ENCODE measurements at places on chromosomes 7 and 10. TPM values are rescaled to one million over a fixed set of nuclear protein-coding genes. Genes with fewer than 3 reads are reported as not detected.

The TFPI2 gene
- total RNA-seq: 0.74 TPM

The EPO gene
- not detected for total RNA-seq

The NME8 gene
- total RNA-seq: not detected

The METTL27 gene
- total RNA-seq: not detected

The ADIRF gene
- 374 TPM for total RNA-seq

The AKR1C1 gene
- 73.7 TPM for total RNA-seq

DNA sequence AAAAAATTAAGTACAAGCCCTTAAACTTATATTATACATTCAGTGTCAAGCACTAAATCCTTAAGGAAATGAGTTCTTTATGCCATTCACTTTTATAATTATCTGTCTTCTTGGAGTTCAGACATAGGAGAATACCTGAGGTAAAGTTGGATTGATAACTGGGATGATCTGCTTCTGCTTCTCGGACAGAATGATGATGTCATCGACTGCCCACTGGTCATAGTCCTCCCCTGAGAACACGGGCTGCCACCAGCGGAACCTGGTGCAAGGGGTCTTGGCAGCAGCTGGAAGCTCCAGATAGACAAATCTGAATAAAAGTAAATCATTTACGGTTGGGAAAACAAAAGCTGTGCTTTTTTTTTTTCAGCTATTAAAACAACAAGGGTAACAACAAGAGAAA, 148.2 kb upstream of the SLC26A5 start:
- DNase-seq: no peak

DNA sequence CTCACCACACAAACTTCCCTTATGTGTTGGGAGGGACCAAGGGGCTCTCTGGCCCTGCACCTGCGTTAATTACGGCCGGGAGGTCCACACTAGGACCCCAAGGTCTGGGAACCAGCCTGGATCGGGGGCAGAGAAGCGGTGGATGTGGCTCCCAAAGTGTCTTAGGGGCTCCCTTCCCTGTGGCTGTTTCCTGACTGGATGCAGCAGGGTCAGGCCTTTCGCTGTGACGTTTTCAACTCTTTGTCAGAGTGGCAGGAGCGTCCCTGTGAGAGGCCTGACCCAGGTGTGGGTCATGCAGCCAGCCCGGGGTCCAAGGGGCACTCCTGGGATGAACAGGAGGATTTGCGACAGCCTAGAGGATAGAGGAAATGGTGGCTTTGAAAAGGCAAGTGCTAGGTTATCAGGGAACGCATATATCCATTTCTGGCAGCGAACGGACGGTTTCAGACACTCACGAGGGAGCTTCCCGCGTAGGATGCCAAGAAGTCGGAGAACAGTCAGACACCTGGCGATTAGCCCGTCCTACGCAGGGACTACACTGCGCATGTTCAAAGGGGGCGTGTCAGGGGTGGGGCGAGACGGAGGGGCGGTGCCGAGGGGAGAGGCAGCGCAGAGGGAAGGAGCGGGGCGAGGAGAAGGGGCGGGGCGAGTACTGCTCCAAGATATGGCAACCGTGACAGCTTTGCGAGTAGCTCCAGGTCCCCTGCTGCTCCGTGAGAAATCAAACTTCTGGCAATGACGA, 46.2 kb upstream of the ZNF716 start:
- DNase-seq: peak; percentile 77

GRCh38 chr10:44417761-44418160, 32.9 kb upstream of the CXCL12 start:
- DNase-seq: peak; percentile 85

- DNase-seq: no peak
Observed at GRCh38 chr10:132574783-132575319, 37.3 kb downstream of the INPP5A start.

DNA sequence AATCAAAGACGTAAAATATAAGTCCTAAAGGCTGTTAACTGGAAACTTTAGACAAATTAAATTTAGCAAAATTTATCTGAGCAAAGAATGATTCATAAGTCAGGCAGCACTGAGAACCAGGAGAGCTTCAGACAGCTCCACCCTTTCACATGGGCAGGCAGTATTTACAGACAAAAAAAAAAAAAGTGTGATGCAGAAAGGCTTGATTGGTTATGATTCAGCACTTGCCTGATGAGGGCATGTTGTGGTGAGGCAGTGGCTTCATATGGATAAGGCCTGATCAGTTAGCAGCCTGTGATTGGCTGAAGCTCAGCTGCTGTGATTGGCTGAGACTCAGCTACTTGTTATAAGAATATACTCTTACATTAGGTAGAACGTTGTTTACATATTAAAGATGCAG, 495.4 kb upstream of the POM121L12 start:
- DNase-seq: no peak

DNA sequence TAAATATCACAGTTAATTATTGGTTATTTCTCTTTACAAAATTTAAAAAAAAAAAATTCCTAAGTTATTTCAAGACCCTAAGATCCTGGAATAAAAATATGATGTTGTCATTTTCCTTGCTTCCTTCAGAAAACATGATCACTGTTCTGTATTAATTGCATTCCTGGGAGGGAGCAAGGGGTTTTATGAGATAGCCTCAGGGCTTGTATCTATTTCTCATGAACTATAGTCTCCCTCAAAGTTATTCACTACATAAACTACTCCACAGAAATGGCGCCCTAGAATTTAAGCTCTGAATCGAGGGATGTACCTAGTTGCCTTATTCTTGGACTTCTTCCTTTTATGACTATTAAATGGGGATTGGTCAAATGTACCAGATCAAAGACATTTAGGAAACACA, 170.3 kb downstream of the CHRM2 start:
- DNase-seq: no peak

GRCh38 chr10:122328676-122329075, 45.8 kb upstream of the PLEKHA1 start:
- DNase-seq: no peak

GRCh38 chr7:24741679-24742505, 15.4 kb downstream of the GSDME start:
- no peak for DNase-seq

GRCh38 chr7:120991161-120991560, 2.6 kb downstream of the CPED1 start:
- no peak for DNase-seq

DNA sequence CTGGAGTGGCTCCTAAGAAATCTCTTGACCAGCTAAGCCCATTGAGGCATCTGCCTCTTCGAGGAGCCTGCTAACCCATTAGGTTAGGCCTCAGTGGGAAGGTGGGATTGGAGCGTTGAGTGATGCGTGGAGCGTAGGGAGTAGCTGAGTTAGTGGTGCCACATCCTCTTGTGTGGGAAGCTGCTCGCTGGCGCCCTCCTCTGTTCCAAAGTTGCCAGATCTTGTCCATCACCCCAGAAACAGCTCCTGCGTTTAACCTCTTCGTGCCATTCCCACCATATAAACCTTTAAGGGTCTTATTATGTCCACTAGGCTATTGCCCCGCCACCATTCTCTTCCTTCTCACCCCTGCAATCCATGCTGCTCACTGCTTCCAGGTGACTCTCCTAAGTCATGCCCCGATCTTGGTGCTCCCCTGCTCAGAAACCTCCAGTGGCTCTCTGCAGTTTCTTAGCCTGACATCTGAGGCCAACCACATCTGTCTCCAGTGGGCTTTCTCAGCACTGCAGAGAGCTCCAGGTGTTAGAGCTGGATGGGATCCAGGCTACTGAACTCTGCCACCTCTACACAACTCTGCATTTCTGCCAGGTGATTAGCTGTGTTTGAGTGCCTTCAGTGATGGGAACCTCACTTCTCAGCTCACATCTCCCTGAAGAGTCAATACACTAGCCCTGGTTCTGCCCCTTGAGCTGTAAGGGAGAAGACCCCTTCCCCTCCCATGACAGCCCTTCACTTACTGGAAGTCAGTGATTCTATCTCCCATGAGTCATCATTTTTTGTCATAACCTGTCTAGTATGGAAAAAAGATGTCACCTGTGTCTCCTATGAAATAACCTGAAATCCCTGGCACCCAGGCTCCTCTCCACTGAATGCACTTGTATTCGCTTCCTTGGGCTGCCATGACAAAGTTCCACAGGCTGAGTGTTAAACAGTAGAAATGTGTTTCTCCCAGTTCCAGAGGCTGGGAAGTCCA, 65.0 kb upstream of the FGFR2 start:
- no peak for DNase-seq

- no peak for DNase-seq
Observed at GRCh38 chr10:119395280-119396007, 147.1 kb downstream of the RGS10 start.

All from vagina (tissue), 2 donors.